Nucleus accumbens (tissue), 56 donors: ENCODE measurements at places on chromosomes 1 and 21.

DNA sequence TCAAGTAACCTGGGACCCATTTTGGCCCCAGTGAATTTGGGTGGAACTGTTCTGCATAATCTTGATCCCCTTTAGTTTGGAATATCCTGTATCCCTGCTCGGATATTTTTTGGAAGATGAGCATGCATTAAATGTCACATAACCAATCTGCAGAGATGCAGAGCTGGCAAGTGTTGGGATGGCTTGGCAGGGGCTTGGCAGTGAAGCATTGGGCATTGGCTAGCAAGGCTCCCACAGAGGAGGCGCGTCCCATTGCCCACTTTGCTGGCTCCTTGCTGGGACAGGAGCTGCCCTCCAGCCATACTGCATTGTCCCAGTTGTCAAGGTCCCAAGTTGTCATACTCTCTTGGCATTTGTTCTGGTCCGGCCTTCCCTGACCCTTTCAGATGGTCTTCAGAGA lies 29.9 kb downstream of the LAMC2 start:
- no peak for DNase-seq

- no peak for DNase-seq
Measured at GRCh38 chr1:26734501-26735058, 38.8 kb downstream of the ARID1A start.

DNA sequence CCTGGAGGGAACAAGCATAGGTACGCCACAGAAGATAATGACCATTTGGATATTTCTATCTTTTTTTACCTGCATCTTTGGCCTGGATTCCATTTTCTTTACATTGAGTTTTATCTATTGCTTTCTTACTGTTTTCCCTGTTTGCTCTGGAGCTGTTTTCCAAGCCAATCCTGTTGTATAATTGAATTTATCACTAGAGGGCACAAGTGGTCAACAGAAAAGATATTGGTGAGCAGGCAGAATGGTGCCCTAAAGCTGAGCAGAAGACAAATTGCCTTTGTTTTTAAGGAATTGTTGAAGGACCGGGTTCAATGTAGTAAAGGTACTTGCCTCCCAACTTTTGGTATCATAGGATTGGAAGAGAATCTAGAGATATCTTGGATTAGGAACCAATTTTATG lies 152.8 kb downstream of the PPP1R12B start:
- no peak for DNase-seq

GRCh38 chr21:37294679-37295078 lies 27.5 kb upstream of the VPS26C start:
- DNase-seq = no peak
